ENCODE measurements at places on chromosomes 1 and 21.

- DNase-seq, result peak; percentile 76
Measured at GRCh38 chr1:28751315-28752060, 14.7 kb downstream of the YTHDF2 start.

- no peak for DNase-seq
Measured at GRCh38 chr1:203703586-203703985, 61.4 kb upstream of the LAX1 start.

GRCh38 chr1:182955596-182956588 lies 2.9 kb upstream of the SHCBP1L start:
- DNase-seq, result no peak

- DNase-seq, result no peak
Measured at GRCh38 chr1:37394574-37395464, 79.6 kb upstream of the ZC3H12A start.

DNA sequence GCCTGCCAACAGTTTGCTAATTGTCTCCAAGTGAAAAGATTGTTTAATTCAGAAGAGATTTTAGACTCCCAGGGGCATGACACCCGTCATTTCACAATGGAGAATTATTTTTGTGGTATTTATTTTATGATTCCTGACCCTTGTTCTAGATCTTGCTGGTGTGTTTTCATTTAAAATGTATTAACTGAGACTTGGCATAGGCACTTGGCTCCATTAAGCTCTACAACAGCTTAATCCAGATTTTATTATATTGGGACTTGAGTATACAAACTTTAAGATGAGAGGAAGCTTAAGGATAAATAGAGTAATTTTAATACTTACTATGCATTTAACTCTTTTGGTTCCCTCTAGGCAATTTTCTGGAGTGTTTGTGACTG lies 101.3 kb upstream of the KCNE2 start:
- DNase-seq, result no peak

GRCh38 chr1:51326839-51327238 lies 3.5 kb downstream of the TTC39A start:
- DNase-seq, result no peak
